ENCODE measurements at places on chromosomes 2 and 18.

- DNase-seq = no peak
Measured at GRCh38 chr2:38409156-38410102, 32.4 kb upstream of the ATL2 start.

- DNase-seq = no peak
Measured at GRCh38 chr2:235267251-235267650, 226.6 kb upstream of the AGAP1 start.

- DNase-seq = no peak
Measured at GRCh38 chr2:74146929-74147726, 584 bp downstream of the BOLA3 start.

- no peak for DNase-seq
Measured at GRCh38 chr2:222984908-222985307, 67.1 kb upstream of the KCNE4 start.

Data from NT2/D1 (cell line).